MCF 10A (cell line): ENCODE measurements at places on chromosomes 2 and 18.

GRCh38 chr2:99725820-99726219 is 236.0 kb upstream of the REV1 start:
- DNase-seq, result no peak

- DNase-seq, result no peak
These were observed 27.1 kb downstream of the PSD4 start for GRCh38 chr2:113200736-113201490.

- no peak for DNase-seq
These were observed 24.2 kb downstream of the COLEC12 start for GRCh38 chr18:476251-476664.

DNA sequence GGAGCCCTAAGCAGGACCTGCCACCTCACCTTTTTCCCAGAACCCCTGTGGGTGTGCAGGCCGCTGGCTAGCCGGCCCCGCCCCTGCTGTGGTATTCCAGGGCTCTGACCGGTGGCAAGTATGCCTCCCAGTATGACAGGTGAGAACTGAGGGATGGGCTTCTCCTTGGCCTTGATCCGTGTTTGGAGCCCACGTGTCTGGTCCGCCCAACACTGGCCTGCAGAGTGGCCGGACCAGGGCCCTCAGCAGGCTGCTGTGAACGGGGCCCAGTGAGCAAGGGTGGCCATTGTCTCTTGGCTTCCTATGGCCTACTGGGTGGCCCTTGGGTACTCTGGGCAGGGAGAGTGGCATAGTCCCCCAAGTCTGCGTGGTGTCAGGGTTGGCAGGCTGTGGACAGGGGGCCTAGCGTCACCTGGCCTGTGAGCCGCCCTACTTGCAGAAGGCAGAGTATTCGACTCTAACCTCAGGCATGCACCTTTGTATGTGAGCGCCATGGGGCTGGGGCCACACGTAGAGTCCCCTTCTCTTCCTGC is 1.8 kb downstream of the RNPEPL1 start:
- no peak for DNase-seq

- no peak for DNase-seq
These were observed 7.7 kb downstream of the PSD4 start for GRCh38 chr2:113181258-113182051.

- DNase-seq, result no peak
These were observed 31.4 kb upstream of the MFSD6 start for GRCh38 chr2:190376591-190377245.

GRCh38 chr2:37619230-37619958 is 52.0 kb downstream of the CDC42EP3 start:
- no peak for DNase-seq

GRCh38 chr2:122077771-122078170 is 322.3 kb downstream of the TSN start:
- no peak for DNase-seq

- DNase-seq, result no peak
These were observed 96.8 kb downstream of the GPD2 start for GRCh38 chr2:156532989-156533388.

DNA sequence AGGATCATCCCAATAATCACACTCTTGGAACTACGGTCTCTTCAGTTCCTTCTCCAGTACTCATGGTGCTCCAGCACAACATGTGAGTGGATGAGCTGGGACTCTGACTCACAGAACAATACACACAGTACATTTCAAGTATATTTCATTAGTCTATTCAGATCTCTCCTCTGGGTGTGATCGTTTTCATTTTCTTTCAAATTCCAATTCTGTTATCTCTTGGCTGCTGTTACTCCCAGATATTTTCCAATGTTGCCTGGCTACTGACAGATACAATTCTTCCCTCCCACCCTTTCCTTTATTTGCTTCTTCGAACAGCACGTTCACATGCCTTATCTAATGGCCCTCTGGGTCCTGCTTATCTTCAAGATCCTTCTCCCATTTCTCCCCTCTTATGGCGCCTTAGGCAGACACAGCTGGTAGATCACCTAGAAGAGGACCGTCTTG is 216.0 kb downstream of the ACKR3 start:
- no peak for DNase-seq

- DNase-seq, result no peak
These were observed 137.9 kb downstream of the ICOS start for GRCh38 chr2:204074456-204074855.
